Stimulated activated CD4-positive, alpha-beta T cell treated with anti-CD3 and anti-CD28 coated beads, Interleukin-1b, Interleukin-23, amount 100 ng/mL, for 4 hours (primary cell): ENCODE measurements at places on chromosomes 16 and 17.

DNA sequence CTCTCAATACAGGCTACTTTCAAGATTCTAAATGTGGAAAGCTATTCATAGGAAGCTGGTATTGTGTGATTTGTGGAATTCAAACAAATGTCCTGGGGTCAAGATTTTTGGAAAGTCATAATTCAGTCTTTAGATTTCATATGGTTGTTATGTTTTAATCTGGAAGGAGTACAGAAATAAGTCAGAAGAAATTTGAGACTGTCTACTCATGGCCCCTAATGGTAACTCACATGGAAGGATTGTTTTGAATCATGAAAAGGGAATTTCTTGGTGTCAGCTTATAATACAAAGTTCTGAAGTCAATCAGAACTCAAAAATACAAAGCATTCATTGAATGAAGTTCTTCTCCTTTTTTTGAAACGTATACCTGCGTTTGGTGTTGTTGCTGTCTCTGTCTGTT is 3.1 kb downstream of the KCNJ2 start:
- no peak for DNase-seq

- no peak for DNase-seq
Measured at GRCh38 chr16:28534542-28535373, 4.0 kb downstream of the NUPR1 start.

GRCh38 chr17:39573447-39574298 is 34.0 kb downstream of the NEUROD2 start:
- DNase-seq, result peak; percentile 14

DNA sequence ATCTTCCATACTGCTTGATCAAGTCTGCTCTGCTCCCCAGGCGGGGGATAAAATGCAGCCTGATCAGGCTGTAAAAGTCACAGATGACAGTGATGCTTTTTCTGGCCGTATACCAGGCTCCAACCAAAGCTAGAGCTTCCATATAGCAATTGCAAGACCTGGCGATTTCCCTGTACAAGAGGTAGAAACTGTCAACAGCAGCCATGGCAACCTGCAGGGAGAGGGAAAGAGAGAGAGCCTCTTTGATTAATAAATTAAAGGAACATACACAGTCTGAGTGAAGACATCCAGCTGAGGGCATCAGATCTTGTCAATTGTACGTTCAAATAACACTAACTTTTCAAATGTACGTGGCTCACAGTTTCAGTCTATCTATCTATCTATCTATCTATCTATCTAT is 13.9 kb downstream of the HSDL1 start:
- DNase-seq, result no peak

GRCh38 chr16:14013571-14014283 is 57.4 kb upstream of the MRTFB start:
- no peak for DNase-seq

DNA sequence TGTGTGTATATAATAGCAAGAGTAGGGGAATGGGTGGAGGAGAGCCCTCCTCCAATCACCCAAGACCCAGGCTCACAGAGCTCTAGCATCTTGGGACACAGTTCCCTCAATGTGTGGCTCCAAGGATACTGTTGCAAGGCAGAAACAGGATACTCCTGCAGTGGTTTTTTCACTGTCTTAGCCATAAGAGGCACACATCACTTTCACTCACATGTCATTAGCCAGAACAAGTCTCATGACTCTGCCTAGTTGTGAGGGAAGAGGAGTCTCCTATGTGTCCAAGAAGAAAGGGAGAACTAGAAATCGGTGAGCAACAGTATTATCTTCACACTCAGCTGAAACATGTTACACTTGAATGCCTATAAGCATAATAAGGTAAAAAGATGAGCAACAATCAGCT is 11.1 kb upstream of the NUDT7 start:
- DNase-seq, result no peak

DNA sequence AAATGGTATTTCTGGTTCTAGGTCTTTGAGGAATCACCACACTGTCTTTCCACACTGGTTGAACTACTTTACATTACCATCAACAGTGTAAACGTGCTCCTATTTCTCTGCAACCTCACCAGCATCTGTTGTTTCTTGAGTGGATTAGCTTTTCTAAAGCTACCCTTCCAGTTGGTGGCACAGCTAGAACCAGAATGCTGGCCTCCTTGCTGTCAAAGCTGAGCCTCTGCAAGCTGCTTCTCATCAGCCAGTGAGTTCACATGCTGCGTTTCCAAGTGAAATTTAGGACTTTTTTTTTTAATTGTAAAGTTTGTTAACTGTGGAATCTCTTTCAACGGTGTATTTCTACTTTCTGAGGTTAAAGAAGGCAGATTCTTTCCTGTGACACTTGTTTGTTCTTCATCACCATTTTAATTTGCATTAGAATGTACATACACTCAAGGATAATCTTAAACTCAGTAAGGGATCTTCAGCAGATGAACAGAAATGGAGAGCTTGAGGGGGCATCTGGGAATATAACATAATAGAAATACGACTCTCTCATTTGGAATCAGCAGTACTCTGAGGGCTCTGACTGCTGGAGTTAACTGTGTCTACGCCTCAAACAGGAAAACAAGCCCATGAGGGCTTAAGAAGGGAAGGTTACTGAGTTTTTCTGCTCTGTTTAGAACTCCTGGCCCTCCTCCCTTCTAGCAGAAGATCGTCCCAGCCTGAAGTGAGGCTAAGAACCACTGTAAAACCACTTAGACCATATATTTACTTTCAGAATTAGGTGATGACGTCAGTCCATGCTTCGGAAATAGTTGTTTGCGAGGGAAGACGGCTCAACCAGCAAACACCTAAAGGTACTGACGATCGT is 148.4 kb upstream of the FAM20A start:
- no peak for DNase-seq

DNA sequence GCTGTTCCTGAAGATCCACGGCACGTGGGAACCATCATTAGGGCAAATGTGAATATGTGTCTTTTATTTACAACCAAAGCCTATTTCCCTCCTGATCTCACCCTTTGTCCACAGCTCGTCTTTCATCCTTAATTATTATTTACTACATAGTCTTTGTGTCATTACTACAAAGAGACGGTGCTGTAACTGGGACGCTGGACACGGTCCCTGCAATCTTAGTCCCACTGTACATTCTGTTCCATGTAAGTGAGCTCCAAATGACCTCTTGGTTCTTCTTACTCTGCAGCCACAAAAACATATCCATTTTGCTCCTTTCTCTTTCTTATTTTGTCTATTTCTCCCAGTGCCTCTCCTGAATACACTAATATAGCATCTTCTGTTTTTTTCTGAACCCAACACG is 12.7 kb upstream of the KRT23 start:
- DNase-seq, result no peak

DNA sequence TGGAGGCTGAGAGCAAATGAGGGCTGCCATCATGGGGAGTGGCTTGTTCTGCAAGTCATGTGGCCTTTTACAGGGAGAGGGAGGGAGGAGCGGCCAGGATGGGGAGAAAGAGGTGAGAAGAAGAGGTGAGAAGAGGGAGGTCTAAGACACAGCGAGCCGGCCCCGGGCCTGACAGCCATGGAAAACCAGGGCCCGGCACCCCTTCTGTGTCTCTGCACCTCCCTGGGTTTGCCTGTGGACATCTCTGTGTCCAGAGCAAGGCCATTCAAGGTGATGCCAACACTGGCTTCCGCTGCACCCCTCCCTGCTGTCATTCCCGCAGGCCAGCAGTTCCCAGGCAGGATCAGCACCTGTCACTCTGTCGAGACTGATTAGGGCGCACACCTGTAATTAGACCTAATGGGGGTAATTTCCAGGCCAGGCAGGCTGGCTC is 75.6 kb downstream of the MGAT5B start:
- no peak for DNase-seq

DNA sequence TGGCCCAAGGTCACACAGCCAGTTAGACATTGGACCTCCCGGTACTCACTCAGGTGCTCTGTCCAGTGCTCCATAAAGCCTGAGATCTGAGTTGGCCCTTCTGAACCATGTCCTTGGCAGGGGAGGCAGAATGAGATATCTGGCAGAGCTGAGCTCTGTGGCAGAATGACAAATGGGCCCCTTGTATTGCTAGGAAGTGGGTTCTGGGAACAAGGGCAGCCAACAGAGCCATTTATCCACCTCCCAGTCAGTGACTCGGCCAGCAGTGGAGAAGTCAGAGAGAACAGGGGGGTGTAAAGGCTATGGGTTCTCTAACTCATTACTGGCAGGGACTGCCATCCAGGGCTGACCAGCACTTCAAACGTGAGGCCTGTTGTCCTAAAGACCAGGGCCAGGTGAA is 117.1 kb upstream of the NLRP1 start:
- DNase-seq, result no peak

DNA sequence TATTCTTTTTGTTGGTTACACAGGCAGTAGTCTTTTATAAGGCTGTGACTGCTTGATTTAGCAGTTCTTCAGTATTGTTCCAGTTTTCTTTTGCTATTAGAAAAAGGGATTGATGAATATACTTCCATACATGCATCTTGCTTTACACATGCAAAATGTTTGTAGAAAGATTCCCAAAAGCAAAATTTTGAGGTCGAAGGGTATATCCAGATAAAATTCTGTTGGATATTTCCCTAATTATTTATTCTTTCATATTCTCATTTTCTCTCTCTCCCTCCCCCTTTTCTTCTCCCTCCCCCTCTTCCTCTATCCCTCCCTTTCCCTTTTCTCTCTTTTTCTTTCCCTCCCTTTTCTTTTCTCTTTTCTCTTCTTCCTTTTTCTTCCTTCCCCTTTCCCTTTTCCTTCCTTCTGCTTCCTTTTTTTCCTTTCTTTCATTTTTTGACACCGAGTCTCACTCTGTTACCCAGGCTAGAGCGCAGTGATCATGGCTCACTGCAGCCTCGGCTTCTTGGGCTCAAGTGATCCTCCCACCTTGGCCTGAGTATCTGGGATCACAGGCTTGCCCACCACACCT is 46.9 kb upstream of the ADCY7 start:
- DNase-seq, result no peak

- peak; percentile 48 for DNase-seq
Measured at GRCh38 chr17:47821424-47822391, at the start of gene OSBPL7. OSBPL7 (minus strand) TSS chr17:47821794; CDS start chr17:47820278, 1,516 bp downstream.

- no peak for DNase-seq
Measured at GRCh38 chr17:67125417-67125816, 81.1 kb downstream of the CACNG1 start.

DNA sequence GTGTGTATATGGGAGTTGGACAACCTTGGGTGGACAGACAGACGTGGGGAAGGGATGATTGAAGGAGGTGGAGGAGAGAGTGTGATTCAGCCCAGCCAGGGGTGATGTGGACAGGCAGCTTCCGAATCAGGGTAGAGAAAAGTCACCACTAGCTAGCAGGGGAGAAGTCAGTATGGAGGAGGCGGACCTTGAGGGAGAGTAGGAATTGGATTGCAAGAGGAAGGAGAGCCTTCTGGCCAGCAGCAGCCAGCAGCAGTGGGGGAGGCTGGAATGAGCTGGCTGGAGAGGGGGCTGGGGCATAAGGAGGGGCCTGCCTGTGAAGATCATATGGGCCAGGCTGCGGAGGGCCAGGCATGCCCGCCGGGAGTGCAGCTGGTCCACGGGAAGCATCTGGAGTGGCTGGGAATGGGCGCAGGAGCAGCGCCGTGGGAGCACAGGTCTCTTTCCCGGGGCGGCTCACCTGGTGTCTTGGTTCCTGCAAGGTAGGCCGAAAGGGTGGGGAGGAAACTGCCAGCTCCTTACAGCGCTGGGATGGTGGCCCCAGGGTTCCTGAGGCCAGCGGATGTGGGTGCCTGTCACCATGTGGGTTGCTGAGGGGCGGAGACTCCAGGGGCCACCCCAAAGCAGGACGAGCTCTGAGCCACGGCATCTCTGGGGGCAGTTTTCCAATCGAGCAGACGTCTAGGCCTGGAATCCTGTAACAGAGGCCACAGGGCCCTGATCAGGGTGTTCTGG is 235.3 kb downstream of the SEC14L1 start:
- DNase-seq, result no peak

DNA sequence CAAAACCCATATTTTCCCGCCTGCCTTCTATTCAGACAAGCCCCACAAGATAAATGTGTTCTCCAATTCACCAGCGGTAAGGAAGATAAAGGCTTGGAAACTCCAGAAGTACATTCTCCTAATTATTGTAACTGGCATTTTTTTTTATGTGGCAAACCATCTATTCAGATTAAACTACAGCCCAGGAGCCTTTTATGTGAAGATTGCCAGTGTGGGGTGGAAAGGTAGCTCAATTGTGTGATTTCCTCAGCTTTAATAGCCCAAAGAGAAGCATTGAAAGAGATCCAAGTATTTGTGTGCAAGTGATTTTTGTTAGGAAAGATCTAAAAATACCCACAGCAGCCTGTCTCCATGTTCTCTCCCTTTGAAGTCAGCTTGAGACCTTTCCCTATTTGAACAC is 451.4 kb upstream of the CCL2 start:
- no peak for DNase-seq

DNA sequence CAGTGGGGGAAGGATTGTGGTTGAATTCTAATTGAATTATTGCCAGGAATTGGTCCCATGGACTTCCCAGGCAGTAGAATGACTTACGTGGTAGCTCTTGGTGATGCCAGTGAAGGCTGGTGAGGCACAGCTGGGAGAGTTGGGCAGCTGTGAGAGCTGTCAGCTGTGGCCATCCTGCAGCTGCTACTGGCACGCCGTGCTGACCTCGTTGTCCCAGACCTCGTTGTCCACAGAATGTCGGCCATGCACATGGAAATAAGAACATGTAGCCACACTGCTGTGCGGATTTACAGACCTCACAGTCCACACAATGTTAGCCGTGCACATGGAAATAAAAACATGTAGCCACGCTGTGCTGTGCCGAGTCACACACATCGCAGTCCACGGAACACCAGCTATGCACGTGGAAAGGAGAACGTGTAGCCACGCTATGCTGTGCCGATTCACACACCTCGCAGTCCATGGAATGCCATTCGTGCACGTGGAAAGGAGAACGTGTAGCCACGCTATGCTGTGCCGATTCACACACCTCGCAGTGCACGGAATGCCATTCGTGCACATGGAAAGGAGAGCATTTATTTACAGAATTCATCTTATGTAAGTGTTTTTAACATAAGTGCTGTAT is 59.2 kb downstream of the BANP start:
- DNase-seq, result no peak

GRCh38 chr16:47643323-47644000 is 182.3 kb downstream of the PHKB start:
- DNase-seq, result no peak

- DNase-seq, result peak; percentile 85
Measured at GRCh38 chr17:29579866-29580771, 9.3 kb downstream of the GIT1 start.

DNA sequence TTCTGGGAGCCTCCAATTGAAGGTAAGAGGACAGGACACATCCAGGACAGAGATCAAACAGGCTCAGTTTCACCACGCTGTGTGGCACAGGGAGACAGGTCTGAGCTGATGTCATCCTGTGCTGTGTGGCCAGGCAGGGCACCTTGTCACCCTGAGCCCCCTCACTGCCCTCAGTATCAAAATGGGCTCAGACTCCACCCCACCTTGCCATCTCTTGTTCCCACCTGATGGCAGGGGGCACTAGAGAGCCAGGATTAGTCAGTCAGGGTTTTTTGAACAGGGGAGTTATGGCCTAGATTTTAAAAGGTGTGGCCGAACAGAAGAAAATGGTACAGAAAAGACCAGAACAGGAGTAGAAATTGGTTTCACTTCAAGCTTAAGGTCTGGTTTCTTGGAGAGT is 2.6 kb downstream of the KAT2A start:
- no peak for DNase-seq

- DNase-seq, result no peak
Measured at GRCh38 chr17:69704935-69705334, 290.4 kb downstream of the MAP2K6 start.

- peak; percentile 64 for DNase-seq
Measured at GRCh38 chr16:2983706-2984136, 3.5 kb upstream of the PKMYT1 start.

GRCh38 chr17:29930409-29931010 is 482 bp upstream of the SSH2 start:
- no peak for DNase-seq
